ENCODE measurements at places on chromosomes 11 and 22. TPM values are rescaled to one million over a fixed set of nuclear protein-coding genes. Genes with fewer than 3 reads are reported as not detected.

KRTAP5-9 gene
- not detected for total RNA-seq

ACR gene
- 0.30 TPM for total RNA-seq

NPAS4 gene
- not detected for total RNA-seq

CALCA gene
- not detected for total RNA-seq

OR10A2 gene
- total RNA-seq, result not detected

ANGPTL5 gene
- total RNA-seq, result 1.3 TPM

SNX32 gene
- not detected for total RNA-seq

OR51I2 gene
- not detected for total RNA-seq

DNA sequence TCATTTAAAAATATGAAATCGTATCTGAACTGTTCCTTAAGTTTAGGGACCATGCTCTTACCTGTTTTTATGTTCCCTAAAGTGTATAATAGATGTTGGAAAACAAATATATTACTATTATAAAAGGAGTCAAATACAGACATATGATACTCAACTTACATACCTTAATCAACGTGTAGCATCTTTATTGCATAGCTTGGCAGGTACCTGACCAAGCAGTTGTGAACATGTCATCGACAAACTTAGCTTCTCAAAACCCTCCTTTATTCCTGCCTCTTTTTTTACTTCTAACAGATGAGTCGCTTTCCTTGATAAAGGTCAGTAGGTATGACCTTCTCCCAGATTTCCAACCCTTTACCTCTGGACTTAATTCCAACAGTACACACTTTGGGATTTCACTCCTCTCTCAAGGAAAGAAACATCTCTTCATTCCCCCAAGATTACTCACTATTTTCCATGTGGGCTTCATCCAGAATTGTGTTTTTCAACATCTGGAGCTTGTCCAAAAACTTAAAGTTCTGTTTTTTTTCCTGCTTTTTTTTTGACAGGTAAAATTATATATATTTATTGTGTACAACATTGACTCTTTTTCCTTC is 11.9 kb downstream of the HIPK3 start:
- peak overlapping the region; percentile 42 for H3K27ac ChIP-seq
- no peak for DNase-seq
- no peak overlapping the region for H3K4me3 ChIP-seq
- H3K4me1 ChIP-seq, result peaks cover 98% of the 10 kb centered on the region
- peaks cover 3% of the 10 kb centered on the region for H3K36me3 ChIP-seq

DNA sequence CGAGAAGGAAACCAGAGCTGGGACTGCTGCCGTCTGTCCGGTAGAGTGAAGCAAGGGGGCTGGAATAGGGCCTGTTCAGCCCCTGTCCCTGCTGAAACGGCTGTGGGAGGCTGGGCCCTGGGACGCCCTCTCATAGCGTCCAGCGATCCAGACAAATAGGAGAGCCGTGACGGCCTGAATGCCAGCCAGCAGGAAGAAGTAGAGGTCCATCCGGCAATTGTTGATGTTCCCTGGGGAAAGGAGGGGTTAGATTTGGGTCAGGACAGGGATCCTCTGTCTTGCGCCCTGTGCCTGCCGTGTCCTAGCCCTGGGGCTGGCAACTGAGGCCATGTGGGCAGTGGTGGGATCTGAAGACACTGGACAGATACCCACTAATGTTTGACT is 12.9 kb downstream of the TMEM132A start:
- no peaks in the 10 kb centered on the region for H3K27me3 ChIP-seq
- H3K4me1 ChIP-seq, result peaks cover 48% of the 10 kb centered on the region
- H3K36me3 ChIP-seq, result peaks cover 31% of the 10 kb centered on the region
- peak overlapping the region; percentile 77 for H3K27ac ChIP-seq

DNA sequence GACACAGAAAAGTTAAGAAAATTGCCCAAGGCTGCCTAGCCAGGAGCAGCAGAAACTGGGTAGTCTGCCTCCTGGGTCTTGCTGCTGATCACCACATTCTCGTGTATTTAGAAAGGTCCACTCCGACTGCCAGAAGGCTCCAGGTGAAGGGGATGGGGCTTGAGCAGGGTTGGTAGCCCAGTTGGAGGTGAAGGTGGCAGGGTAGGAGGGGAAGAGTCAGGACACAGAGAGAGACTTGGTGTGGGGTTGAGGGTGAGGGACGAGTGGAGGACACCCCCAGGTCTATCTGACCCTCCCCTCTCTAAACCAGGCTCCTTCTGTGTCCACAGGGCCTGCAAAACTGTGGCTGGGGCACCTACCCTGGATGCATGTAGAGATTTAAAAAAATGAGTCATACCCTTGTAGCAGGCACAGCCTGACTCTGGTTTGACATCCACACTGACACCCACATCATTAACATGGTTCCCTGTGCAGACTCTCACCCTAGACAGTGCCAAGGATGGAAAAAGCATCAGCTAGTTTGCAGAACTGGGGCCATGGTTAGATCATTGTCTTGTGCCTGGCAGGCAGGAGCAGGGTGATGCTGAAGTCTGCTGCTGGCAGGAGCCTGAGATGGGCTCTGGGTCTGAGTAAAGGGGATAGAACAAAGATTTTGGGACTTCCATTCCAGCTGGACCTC is 273.2 kb downstream of the TENM4 start:
- peaks cover 5% of the 10 kb centered on the region for H3K27me3 ChIP-seq
- DNase-seq, result no peak
- no peak overlapping the region for H3K27ac ChIP-seq
- no peak overlapping the region for H3K4me3 ChIP-seq
- no peaks in the 10 kb centered on the region for H3K4me1 ChIP-seq

DNA sequence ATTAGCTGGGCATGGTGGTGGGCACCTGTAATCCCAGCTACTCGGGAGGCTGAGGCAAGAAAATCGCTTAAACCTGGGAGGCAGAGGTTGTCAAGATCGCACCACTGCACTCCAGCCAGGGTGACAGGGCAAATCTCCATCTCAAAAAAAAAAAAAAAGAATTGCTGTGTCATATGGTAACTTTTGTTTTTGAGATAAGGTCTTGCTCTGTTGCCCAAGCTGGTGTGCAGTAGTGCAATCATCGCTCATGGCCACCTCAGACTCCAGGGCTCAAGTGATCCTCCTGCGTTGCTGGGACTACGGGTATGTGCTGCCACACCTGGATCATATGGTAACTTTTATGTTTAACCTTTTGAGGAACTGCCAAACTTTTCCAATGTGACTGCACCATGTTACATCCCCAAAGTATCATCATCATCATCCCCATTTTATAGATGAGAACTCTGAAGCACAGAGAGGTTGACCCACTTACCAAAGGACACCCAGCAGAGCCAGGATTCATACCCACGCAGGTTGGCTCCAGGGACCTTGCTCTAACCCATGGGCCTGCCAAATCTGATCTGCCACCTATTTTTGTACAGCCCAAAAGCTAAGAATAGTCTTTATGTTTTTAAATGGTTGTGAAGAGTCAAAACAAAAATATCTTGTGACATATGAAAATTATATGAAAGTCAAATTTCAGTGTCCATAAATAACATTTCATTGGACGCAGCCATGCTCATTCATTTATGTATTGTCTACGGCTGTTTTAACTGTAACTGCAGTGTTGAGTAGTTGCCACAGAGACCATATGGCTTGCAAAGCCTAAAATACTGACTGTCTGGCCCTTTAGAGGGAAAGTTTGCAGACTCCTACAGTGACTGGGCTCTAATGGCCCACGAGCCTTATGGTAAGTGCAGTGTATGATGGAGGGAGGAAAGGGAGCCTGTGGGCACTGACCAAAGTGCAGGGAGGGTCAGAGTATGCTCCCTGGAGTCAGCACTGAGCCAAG is 45.3 kb downstream of the GDPD5 start:
- H3K27ac ChIP-seq, result no peak overlapping the region
- no peak overlapping the region for H3K4me3 ChIP-seq
- H3K4me1 ChIP-seq, result peaks cover 54% of the 10 kb centered on the region

- H3K27ac ChIP-seq, result no peak overlapping the region
- H3K36me3 ChIP-seq, result peaks cover 56% of the 10 kb centered on the region
- peaks cover 12% of the 10 kb centered on the region for H3K4me1 ChIP-seq
- H3K27me3 ChIP-seq, result no peaks in the 10 kb centered on the region
- no peak overlapping the region for H3K4me3 ChIP-seq
Observed at GRCh38 chr11:102368472-102368871, 21.5 kb downstream of the BIRC2 start.

GRCh38 chr11:23957314-23957713 is 539.5 kb upstream of the LUZP2 start:
- H3K27ac ChIP-seq, result no peak overlapping the region
- no peaks in the 10 kb centered on the region for H3K36me3 ChIP-seq
- no peaks in the 10 kb centered on the region for H3K4me1 ChIP-seq
- H3K4me3 ChIP-seq, result no peak overlapping the region
- H3K27me3 ChIP-seq, result no peaks in the 10 kb centered on the region

DNA sequence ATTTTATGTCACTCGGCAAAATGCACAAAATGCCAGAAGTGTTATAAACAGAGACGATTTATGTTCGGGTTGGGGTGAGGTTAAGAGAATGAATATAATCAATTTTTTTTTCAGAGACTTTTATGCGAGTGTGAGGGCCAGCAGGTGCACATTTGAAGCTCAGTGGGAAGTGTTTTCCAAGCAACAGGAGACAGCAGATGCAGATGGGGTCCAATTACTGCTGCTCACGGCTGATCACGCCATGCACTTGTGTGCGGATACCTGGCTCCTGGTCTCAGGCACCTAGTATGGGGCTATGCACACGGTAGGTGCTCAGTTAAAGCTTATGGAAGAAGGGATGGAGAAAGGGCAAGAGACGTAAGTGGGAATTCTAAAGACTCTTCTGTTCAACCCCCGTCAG is 249.1 kb downstream of the MIAT start:
- H3K36me3 ChIP-seq, result no peaks in the 10 kb centered on the region
- no peak for DNase-seq
- no peak overlapping the region for H3K27ac ChIP-seq
- H3K4me3 ChIP-seq, result no peak overlapping the region

DNA sequence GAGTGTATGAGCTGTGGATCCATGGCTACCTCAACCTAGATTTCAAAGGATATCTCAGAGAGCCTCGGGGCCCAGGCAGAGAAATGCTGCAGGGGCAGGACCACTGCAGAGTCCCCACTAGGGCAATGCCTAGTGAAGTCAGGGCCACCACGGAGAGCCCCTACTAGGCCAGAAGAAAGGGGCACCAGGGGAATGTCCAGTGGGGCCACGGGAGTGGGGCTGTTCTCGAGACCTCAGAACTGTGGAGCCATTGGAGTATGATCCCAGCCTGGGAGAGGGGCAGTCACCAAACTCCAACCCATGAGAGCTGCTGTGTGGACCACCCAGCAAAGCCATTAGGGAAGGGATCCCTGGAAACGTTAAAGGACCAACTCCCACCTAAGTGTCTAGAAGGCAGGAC is 24.5 kb downstream of the RTL6 start:
- no peak overlapping the region for H3K27ac ChIP-seq
- no peak overlapping the region for H3K4me3 ChIP-seq
